Astrocyte (in vitro differentiated cells and primary cell): ENCODE measurements at places on chromosomes 16 and 17. TPM values are rescaled to one million over a fixed set of nuclear protein-coding genes. Genes with fewer than 3 reads are reported as not detected.
A peak's percentile ranks its signal among the peaks of the same experiment; 100 is the strongest.

DNA sequence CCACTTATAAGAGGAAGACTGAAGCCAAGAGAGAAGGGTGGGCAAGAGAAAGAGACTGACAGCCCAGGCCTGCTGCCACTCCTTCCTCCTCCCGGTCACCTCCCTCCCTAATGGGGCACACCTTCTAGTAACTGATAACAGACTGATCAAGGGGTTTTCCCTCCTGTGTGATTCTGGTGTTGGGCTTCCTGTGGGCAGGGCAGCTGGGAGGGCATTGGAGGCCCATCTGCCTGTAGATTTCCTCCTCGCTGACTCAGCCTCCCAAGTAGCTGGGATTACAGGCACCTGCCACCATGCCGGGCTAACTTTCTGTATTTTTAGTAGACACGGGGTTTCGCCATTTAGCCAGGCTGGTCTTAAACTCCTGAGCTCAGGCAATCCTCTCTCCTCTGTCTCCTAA is 16.2 kb downstream of the CA4 start:
- DNase-seq: no peak
- H3K27me3 ChIP-seq: peaks cover 3% of the 10 kb centered on the region
- H3K27ac ChIP-seq: no peak overlapping the region
- no peak overlapping the region for H3K4me3 ChIP-seq

DNA sequence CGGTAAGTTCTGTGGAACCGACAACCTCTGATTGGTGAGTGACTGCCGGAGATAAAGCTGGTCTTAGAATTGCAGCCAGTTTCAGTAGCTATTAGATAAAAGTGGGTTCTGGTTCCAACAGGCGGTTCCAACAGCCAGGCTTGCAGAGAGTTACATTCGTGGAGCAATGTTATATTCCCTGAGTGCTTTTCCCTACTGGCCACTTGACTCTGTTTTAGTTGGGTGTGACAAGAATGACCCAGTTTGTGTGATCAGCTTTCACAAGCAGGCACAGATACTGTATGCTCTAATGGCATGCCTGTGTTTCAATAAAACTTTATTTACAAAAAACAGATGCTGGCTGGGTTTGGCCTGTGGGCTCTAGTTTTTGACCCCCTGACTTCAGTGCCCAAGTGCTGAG is 196.6 kb downstream of the SNX29 start:
- no peak for DNase-seq
- H3K27me3 ChIP-seq: no peaks in the 10 kb centered on the region
- no peak overlapping the region for H3K27ac ChIP-seq
- H3K4me1 ChIP-seq: peaks cover 4% of the 10 kb centered on the region
- H3K4me3 ChIP-seq: no peak overlapping the region

GJD3 gene
- 0.34 and 0.43 TPM in 2 replicates for total RNA-seq

CA4 gene
- total RNA-seq: not detected in 2 replicates

IQCK gene
- 5.9 and 7.9 TPM in 2 replicates for total RNA-seq

DNA sequence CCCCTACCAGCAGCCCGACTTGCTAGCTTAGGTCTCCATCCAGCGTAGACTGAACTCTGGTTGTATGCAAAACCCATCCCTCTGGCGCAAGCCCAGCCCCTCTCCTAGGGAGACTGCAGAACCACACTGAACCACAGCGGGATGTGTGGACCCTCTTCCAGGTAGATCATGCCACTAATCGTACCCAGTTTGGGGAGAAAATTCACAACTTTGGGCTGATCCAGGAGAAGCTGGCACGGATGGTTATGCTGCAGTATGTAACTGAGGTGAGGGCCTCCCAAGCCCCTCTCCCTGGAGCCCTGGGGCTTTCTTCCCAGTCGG is 3.2 kb downstream of the ACADVL start:
- H3K27ac ChIP-seq: no peak overlapping the region
- H3K36me3 ChIP-seq: peaks cover 13% of the 10 kb centered on the region
- H3K4me1 ChIP-seq: peaks cover 19% of the 10 kb centered on the region

DNA sequence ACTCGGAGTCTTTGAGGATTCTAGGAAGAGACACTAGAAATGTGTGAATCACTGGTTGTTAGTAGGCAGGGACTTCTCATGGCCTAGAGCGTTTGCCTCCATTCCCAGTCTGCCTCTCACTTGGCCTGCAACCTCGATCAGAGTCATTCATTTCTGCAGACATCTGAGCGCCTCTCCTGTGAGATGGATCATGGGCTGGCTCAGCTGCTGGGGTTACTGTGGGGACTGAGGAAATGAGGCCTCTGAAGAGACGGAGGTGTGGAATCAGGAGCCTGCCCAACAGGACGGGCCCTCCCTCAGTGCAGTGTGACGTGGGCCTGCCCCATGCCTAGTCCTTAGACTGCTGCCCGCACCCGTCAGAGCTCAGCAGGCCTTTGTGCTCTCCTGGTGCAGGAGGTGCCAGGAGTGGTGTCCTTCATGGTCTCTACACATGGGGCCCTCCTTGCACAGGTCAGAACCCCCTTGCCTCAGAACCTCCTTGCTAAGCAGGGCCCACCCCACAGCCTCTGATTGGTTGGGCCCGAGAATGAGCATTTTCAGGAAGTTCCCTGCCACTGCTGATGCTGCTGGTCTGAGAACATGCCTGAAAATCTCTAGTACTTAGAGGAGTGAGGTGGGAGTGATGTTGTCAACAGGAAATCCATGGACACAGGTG is 99.4 kb downstream of the NPIPB11 start:
- no peaks in the 10 kb centered on the region for H3K36me3 ChIP-seq
- DNase-seq: peak; percentile 49
- H3K4me3 ChIP-seq: no peak overlapping the region
- H3K4me1 ChIP-seq: peaks cover 21% of the 10 kb centered on the region
- peaks cover 5% of the 10 kb centered on the region for H3K27me3 ChIP-seq
- no peak overlapping the region for H3K27ac ChIP-seq

DNA sequence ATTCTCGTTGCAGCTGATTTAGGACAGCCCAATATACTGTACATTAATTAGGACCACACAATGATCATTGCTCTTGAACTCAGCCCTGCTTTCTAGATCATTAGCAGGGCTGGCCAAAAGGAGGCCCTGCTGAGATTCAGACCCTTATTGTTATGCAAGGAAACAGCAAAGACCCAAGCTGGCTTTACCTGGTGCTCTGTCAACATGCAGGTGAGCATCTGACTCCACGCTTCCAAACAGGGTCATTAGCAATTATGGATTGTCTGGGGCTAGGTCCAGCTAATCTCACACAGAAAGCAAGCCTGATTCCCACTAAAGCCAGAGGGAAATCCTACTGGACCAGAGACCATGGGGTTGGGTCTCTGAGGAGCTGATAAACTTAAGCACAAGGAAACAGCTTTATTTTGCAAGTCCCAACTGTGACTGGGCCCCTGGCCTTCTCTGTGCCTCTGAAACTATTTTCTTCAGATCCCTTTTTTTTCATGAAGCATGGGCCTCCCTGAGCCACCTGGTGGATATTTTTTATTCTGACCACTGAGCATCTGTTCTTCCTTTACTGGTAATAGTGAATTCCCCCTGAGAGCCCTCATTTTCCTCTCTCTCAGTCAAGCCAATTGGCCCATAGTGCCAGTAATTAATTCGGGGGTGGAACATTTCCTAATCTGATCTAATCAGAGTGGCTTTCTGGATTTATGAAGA is 236.1 kb downstream of the GRIN2A start:
- no peak for DNase-seq
- H3K27me3 ChIP-seq: no peaks in the 10 kb centered on the region
- H3K27ac ChIP-seq: no peak overlapping the region
- H3K36me3 ChIP-seq: no peaks in the 10 kb centered on the region

GRCh38 chr17:79527306-79527705 is 83.5 kb downstream of the RBFOX3 start:
- no peak overlapping the region for H3K4me3 ChIP-seq
- H3K36me3 ChIP-seq: no peaks in the 10 kb centered on the region
- no peaks in the 10 kb centered on the region for H3K27me3 ChIP-seq
- no peak for DNase-seq
- no peaks in the 10 kb centered on the region for H3K4me1 ChIP-seq

EVI2B gene
- 0.11 TPM in 1 of 2 replicates, not detected in the other for total RNA-seq

SPIRE2 gene
- total RNA-seq: 2.6 and 3.2 TPM in 2 replicates

PRSS36 gene
- 0.19 and 0.41 TPM in 2 replicates for total RNA-seq

KRT12 gene
- not detected in 2 replicates for total RNA-seq

- H3K27me3 ChIP-seq: no peaks in the 10 kb centered on the region
- H3K27ac ChIP-seq: no peak overlapping the region
- DNase-seq: no peak
- no peaks in the 10 kb centered on the region for H3K4me1 ChIP-seq
Observed at GRCh38 chr16:74322301-74322710, 25.7 kb downstream of the PSMD7 start.

- H3K36me3 ChIP-seq: no peaks in the 10 kb centered on the region
- H3K4me3 ChIP-seq: no peak overlapping the region
- no peak overlapping the region for H3K27ac ChIP-seq
- H3K4me1 ChIP-seq: no peaks in the 10 kb centered on the region
- no peaks in the 10 kb centered on the region for H3K27me3 ChIP-seq
Observed at GRCh38 chr16:58820411-58820810, 86.3 kb upstream of the GOT2 start.

- no peaks in the 10 kb centered on the region for H3K36me3 ChIP-seq
- H3K4me1 ChIP-seq: no peaks in the 10 kb centered on the region
- no peak overlapping the region for H3K27ac ChIP-seq
- no peak overlapping the region for H3K4me3 ChIP-seq
Observed at GRCh38 chr17:34015253-34015652, 239.8 kb upstream of the CCL2 start.

DNA sequence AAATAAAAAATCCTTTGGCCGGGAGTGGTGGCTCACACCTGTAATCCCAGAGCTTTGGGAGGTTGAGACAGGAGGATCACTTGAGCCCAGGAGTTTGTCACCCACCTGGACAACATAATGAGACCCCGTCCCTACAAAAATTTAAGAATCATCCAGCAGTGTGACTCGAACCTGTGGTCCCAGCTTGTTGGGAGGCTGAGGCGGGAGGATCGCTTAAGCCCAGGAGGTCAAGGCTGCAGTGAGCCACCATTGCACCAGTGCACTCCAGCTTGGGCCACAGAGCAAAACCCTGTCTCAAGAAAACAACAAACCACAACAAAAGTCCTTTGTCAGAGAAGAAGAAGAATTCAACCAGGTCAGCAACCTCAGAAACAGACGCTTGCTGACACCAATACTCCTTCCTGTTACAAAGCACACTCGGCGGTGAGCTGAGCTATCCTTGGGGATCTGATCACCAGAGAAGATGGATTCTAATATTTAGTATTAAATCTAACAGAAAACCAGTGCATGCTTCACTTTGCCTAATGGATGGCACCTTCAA is 12.9 kb upstream of the PVALEF start:
- H3K27me3 ChIP-seq: peaks cover 2% of the 10 kb centered on the region
- H3K27ac ChIP-seq: no peak overlapping the region
- H3K4me1 ChIP-seq: no peaks in the 10 kb centered on the region
- H3K36me3 ChIP-seq: no peaks in the 10 kb centered on the region
- no peak overlapping the region for H3K4me3 ChIP-seq

DNA sequence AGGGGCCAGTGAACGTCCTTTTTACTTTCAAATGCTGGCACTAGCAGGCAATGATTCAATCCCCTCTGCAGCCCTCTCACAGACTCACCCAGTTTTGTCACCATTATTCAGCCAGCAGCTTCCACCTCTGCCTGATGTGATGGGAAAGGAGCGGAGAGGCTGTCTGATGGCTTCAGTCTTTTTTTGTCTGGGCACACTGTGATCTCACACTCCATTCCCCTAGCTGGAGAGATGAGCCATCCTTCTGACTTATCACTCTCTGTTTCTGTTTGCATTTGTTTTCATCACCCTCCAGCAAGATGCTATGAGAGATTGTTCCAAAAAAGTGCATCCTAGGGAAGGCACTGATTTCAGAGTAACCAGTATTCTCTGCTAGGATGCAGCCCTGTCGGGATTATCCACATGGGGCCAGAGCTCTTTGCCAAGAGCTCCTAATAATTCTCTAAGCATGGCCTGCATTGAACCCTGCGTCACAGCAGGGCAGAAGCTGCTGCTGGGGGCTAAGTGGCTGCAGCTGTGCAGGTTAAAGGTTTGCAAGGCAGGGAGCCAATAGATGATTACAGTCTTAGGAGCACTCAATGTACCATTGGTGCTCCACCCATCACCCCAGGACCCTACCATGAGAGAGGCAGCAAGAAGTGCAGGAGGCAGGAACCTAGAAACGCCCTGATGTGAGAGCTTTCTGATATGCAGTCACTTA is 236.1 kb upstream of the C16orf82 start:
- no peak overlapping the region for H3K27ac ChIP-seq
- no peak overlapping the region for H3K4me3 ChIP-seq
- DNase-seq: no peak
- H3K36me3 ChIP-seq: no peaks in the 10 kb centered on the region
- H3K27me3 ChIP-seq: no peaks in the 10 kb centered on the region
- no peaks in the 10 kb centered on the region for H3K4me1 ChIP-seq

- H3K27ac ChIP-seq: no peak overlapping the region
- no peaks in the 10 kb centered on the region for H3K27me3 ChIP-seq
- H3K4me1 ChIP-seq: peaks cover 9% of the 10 kb centered on the region
- peaks cover 2% of the 10 kb centered on the region for H3K36me3 ChIP-seq
Observed at GRCh38 chr16:70410734-70411133, 28.2 kb downstream of the ST3GAL2 start.

DNA sequence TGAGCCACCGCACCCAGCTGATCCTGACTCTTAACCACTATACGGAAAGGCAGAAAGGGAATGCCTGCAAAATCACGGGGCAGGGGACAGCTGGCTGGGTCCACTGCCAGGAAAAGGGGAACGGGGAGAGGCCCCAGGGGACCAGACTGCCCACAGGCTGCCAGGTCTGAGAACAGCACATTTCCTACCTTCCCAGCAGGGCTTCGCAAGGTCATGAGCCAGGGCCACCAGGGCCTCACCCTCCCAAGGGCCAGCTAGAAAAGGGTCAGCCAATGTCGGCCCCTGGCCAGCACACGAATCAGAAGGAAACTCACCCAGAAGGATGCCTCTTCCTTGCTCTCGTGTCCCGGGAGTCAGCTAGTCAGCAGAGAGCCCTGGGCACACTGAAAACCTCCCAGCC is 118.4 kb downstream of the ZNF423 start:
- H3K36me3 ChIP-seq: no peaks in the 10 kb centered on the region
- no peaks in the 10 kb centered on the region for H3K4me1 ChIP-seq
- H3K4me3 ChIP-seq: no peak overlapping the region
- no peaks in the 10 kb centered on the region for H3K27me3 ChIP-seq

SALL1 gene
- total RNA-seq: 15.0 and 15.1 TPM in 2 replicates

DNA sequence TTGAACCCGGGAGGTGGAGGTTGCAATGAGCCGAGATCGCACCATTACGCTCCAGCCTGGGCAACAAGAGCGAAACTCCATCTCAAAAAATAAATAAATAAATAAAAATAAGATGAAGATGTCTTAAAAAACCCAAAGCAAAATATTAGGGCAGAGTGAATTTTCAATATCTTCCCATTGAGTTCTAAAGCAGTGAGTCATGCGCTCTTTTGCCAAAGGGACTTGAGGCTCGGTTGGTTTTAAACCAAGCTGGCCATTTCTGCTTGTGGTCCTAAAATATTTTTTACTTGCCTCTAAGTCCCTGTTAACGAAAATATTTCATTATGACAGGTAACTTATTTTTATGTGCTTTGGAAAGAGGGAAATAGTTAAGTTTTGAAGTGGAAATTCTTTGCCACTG is 4.7 kb downstream of the PAFAH1B1 start:
- H3K4me1 ChIP-seq: peaks cover 22% of the 10 kb centered on the region
- no peaks in the 10 kb centered on the region for H3K27me3 ChIP-seq
- H3K36me3 ChIP-seq: no peaks in the 10 kb centered on the region
- DNase-seq: peak; percentile 78
- H3K27ac ChIP-seq: no peak overlapping the region
- H3K4me3 ChIP-seq: no peak overlapping the region

GRCh38 chr16:18836702-18837101 is 35.4 kb upstream of the ARL6IP1 start:
- H3K27me3 ChIP-seq: no peaks in the 10 kb centered on the region
- no peaks in the 10 kb centered on the region for H3K4me1 ChIP-seq
- peaks cover 75% of the 10 kb centered on the region for H3K36me3 ChIP-seq
- no peak overlapping the region for H3K4me3 ChIP-seq
- no peak overlapping the region for H3K27ac ChIP-seq

SLC6A2 gene
- total RNA-seq: not detected in 2 replicates

TMIGD1 gene
- not detected in 2 replicates for total RNA-seq

ZNF385C gene
- total RNA-seq: 0.36 and 0.39 TPM in 2 replicates

GDE1 gene
- 94.7 and 99.7 TPM in 2 replicates for total RNA-seq
